ENCODE measurements at places on chromosomes 1 and 21.

DNA sequence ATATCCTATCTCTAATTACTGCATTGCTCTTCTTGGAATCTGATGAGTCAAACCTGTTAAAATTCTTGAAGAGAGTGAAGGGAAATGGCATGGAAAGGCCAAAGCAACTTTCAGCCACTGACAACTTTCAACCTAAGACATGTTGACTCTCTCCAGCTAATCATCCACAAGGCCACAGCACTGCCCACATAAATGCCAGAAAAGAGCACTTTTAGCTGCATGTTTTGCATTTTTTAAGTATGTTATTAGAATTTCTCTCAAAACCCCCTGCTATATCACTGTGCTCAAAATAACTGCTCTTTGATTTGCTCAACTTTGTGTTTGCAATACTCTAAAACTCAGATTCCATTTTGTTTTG, 352.5 kb downstream of the ADGRL2 start:
- no peak for DNase-seq

- DNase-seq, result no peak
Observed at GRCh38 chr1:206011057-206011456, 7.9 kb upstream of the RAB7B start.

DNA sequence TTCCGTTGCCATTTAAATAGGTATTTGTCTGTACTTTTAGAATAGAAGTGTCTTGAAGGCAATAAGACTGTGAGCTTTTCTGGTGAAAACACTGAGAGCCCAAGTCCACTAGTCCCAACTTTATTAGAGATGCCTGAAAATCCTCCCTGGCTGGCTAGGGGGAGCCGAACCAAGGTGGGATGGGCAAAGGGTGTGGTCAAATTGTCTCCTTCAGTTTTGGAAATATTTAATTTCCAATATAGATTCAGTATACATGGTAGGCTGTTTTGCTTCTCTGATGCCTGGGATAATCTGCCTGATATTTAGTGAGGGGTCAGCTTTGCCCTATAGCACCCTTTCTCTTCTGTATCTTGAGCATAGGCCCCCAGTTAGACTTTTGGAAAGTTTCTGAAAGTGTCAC, 3.5 kb downstream of the ROR1 start:
- DNase-seq, result no peak

- DNase-seq, result no peak
Observed at GRCh38 chr1:5648410-5649165, 343.6 kb downstream of the NPHP4 start.

- DNase-seq, result no peak
Observed at GRCh38 chr21:24829397-24829796, 777.9 kb downstream of the MRPL39 start.

DNA sequence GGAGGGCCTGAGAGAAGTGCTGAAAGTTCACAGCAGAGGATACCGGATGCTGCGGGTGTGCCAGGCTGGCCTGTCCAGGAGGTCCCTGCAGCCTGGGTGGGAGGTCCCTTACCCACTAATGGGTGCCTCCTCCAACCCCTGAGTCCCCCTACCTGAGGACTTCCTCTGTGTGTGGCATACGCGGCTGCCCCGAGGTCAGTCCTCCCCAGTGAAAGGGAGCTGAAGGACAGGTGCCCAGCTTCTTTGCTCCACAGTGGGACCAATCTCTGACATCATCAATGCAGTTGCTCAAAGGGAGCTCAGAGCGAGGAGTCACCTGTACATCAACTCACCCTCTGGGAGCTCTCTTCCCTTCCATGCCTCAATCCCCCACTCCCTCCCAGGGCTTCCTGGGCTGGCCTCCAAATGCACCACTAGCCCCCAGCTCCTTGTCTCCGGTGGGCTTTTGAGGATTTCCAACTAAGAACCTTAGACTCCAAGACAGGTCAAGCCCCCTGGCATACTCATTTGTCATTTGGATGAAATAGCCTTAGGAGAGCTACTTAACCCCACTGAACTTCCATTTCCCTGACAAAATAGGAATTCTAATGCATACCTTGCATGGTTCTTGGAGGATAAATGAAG, 53.9 kb downstream of the PDE9A start:
- no peak for DNase-seq

DNA sequence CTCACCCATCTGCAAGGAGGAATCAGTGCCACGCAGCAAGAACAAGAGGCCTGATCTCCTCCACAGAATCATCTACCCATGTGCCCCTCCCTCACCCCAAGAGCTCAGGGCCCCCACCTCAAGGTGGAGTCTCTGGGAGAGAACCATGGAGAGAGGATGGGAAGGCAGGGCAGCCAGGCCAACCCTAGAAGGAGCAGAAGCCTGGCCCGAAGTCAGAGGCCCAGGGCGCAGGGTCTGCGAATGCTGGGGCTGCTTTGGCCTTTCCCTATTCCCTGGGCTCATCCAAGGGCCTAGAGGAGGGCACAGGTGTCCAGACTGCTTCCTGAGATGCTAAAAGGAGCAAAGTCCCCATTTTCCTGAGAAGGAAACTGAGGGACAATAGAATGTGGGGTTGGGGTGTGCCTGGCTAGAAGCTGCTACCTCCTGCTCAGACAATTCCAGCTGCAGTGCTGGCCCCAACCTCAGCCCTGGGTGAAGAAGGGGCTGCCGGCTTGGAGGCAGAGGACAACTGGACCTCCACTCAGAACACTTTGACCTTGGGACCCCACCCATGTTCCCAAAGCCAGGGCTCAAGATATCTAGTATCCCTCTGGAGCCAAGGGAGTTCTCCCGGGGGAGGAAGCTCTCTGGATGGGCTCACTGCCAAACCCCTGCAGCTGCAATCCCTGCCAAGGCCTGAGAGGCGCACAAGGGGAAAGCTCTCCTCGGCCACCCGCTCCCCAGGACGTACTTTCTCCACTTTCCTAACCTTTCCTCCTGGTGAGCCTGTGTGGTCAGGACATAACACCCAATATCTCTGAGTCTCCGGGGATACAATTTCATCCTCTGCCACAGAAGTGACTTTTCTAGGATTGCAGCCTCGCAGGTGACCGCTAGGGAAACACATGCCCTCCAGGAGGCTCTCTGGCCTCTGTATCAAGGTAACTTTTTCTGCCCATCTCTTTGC, 16.6 kb upstream of the LEMD1 start:
- DNase-seq, result no peak

- DNase-seq, result no peak
Observed at GRCh38 chr1:41414716-41415306, 53.6 kb downstream of the FOXO6 start.

- DNase-seq, result no peak
Observed at GRCh38 chr21:24840287-24840686, 767.0 kb downstream of the MRPL39 start.

DNA sequence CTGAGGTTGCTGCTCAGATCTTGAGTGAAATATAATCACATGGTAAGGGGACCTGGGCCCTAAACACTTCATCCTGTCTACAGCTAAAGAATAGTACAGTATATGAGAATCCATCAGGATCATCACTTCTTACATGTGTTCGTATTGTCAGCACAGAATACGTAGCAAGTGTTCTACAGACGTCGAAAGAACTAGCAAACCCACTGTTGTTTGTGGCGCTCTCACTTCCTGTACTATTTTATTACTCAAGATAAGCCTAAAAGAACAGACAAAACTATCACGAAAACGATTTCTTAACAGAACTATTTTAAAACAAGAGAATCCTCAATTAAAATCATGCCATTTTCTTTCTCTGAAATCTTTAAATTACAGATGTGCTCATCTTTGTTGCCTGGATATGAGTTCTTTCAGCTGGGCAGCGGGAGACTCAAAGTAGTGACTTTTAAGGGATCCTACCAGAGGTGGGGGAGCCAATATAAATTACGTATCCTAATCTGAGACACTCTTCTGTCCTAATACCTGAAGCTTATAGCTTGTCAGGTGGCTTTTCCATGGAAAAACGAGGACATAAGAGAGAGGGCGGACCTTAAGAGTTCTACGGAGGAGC, 724 bp downstream of the ST7L start:
- DNase-seq, result no peak

DNA sequence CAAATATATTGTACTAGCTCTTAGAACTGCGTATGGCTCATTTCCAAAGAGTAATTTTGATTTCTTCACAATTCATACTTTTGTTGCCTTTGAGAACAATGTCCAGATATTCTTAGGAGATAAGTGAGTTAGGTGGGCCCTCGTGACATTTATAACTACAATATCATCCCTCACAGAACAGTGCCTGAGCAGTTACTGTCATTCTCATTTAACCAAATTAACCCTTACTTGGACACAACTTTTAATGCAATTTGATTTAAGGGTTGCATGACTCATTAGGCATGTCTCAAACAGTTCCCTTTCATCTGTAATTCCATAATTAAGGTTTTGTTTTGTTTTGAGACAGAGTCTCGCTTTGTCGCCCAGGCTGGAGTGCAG, 68.1 kb upstream of the DNAH14 start:
- no peak for DNase-seq

- DNase-seq, result peak; percentile 10
Observed at GRCh38 chr1:10671090-10671489, 125.4 kb downstream of the CASZ1 start.

DNA sequence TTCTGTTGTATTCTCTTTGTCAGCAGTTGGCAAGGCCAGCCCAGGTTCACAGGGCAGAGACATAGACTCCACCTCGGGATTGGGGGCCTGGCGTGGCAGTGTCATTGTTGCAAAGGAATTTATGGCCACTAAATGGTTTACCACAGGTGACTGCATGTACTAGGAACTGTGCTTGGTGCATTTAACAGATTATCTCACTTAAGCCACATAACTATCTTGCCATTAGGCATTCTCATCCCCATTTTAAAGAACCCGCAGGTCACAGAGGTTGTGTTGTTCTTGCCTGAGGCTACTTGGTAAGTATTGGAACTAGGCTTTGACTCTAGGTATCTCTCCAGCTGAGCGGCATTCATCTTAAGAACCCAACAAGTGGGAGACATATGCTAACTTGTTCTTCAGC, 9.7 kb downstream of the TLCD4 start:
- no peak for DNase-seq
